ENCODE measurements at places on chromosomes 12 and 14. TPM values are rescaled to one million over a fixed set of nuclear protein-coding genes. Genes with fewer than 3 reads are reported as not detected.
A peak's percentile ranks its signal among the peaks of the same experiment; 100 is the strongest.

- H3K4me3 ChIP-seq = no peak overlapping the region
- no peak overlapping the region for H3K27ac ChIP-seq
- no peak for DNase-seq
- no peaks in the 10 kb centered on the region for H3K4me1 ChIP-seq
- H3K36me3 ChIP-seq = no peaks in the 10 kb centered on the region
Measured at GRCh38 chr12:115438314-115438713, 754.3 kb upstream of the TBX3 start.

DNA sequence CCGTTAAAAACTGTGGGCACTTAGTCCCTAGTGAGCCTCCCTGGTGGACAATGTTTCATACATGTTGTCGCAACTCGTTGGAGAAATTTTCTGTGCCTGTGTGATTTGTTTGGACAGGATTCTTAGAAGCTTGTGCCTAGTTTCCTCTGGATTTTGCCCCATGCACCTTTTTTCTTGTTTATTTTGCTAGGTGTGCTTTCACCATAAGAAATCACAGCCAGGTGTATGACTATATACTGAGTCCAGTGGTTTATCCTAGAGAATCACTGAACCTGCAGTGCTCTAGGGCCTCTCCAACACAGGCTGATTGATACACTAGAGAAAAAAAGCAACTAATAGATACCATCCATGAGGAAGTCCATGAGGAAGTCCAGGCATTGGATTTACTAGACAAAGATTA lies 33.1 kb upstream of the OASL start:
- H3K36me3 ChIP-seq = no peaks in the 10 kb centered on the region
- H3K4me3 ChIP-seq = no peak overlapping the region

- no peaks in the 10 kb centered on the region for H3K36me3 ChIP-seq
- no peak overlapping the region for H3K27ac ChIP-seq
- H3K4me1 ChIP-seq = no peaks in the 10 kb centered on the region
Measured at GRCh38 chr12:3207175-3207574, 130.0 kb downstream of the TSPAN9 start.

- no peak overlapping the region for H3K27ac ChIP-seq
- no peak overlapping the region for H3K4me3 ChIP-seq
- no peaks in the 10 kb centered on the region for H3K36me3 ChIP-seq
- DNase-seq = no peak
- H3K4me1 ChIP-seq = peaks cover 2% of the 10 kb centered on the region
- H3K27me3 ChIP-seq = peaks cover 38% of the 10 kb centered on the region
Measured at GRCh38 chr12:52788192-52788875, 7.6 kb downstream of the KRT3 start.

DNA sequence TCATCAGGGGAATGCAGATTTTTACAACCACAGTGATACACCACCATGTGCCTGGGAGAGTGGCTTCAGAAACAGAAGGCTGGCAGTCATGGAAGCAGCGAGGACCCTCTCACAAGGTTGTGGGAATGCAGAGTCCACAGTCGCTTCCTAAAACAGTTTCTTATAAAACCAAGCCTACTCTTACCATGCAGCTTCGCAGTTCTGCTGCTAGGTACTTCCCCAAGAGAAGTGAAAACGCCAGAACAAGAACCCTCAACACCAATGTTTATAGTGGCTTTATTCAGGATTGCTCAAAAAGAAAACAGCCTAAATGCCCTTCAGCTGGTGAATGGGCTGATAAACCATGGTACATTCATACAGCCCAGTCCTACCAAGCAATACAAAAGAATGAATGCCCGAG lies 87.2 kb downstream of the DDX51 start:
- peaks cover 34% of the 10 kb centered on the region for H3K36me3 ChIP-seq
- no peak overlapping the region for H3K27ac ChIP-seq
- H3K27me3 ChIP-seq = no peaks in the 10 kb centered on the region
- no peak overlapping the region for H3K4me3 ChIP-seq
- DNase-seq = no peak
- H3K4me1 ChIP-seq = no peaks in the 10 kb centered on the region

DNA sequence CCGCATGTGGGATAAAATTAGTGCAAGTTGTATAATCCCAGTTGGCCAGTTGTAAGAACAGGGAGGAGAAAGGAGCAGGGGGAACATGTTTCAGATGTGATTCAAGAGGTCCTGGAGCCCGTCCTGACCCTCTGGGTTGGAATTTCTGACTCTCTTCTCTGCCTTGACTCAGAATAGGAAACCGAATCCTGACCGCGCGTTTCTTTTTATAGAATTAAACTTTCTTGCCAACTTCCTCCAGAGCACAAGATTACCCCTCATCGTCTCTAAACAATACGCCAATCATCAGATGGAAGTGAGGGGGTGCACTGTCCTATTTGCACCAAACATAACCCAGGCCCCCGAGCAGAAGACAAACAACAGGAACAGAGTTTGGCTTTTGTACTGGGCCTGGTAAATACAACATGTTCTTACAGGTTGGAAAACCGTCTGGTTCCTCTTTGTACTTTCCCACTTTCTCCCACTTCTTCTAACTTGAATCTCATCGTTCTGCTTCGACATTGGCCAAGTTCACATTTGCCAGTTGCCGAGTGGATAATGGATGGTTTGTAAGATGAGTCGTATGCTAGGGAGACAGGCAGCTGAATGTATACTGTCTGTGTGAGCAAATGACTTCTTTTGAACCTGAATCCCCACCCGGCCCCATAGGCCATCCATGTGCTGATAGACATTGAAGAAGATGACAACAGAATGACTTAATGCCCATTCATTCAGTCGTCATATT lies 42.6 kb upstream of the MED13L start:
- H3K4me3 ChIP-seq = peak overlapping the region; percentile 47
- H3K4me1 ChIP-seq = peaks cover 48% of the 10 kb centered on the region
- DNase-seq = peak; percentile 32
- peak overlapping the region; percentile 68 for H3K27ac ChIP-seq
- peaks cover 4% of the 10 kb centered on the region for H3K27me3 ChIP-seq

- H3K4me3 ChIP-seq = peak overlapping the region; percentile 21
- no peaks in the 10 kb centered on the region for H3K27me3 ChIP-seq
- peak; percentile 55 for DNase-seq
- H3K4me1 ChIP-seq = peaks cover 13% of the 10 kb centered on the region
Measured at GRCh38 chr12:122646517-122647217, 56.5 kb downstream of the HCAR2 start.

GRCh38 chr12:64192644-64193444 lies 29.3 kb downstream of the KICS2 start:
- no peak overlapping the region for H3K27ac ChIP-seq
- peaks cover 24% of the 10 kb centered on the region for H3K36me3 ChIP-seq
- H3K27me3 ChIP-seq = no peaks in the 10 kb centered on the region
- no peak overlapping the region for H3K4me3 ChIP-seq
- no peak for DNase-seq

GRCh38 chr14:72550513-72550912 lies 343.4 kb downstream of the DPF3 start:
- H3K4me3 ChIP-seq = no peak overlapping the region
- peaks cover 40% of the 10 kb centered on the region for H3K27me3 ChIP-seq

DNA sequence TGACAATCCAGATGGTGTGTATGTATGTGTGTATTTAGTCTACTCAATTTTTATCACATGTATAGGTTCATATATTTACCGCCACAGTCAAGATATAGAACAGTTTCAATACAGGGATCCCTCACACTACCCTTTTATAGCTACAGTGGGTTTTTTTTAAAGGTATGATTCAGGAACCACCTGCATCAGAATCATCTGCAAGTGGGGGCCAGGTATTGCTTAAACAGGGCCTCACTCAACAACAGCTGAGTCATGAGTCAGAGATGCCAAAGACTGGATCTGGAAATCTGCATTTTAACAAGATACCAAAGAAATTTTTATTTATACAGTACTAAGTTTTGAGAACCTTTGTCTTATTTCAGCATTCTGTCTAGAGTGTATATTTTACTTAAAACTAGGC lies 117.6 kb downstream of the SLC35F4 start:
- H3K4me1 ChIP-seq = no peaks in the 10 kb centered on the region
- H3K36me3 ChIP-seq = no peaks in the 10 kb centered on the region
- DNase-seq = no peak
- H3K27me3 ChIP-seq = no peaks in the 10 kb centered on the region
- H3K4me3 ChIP-seq = no peak overlapping the region

DNA sequence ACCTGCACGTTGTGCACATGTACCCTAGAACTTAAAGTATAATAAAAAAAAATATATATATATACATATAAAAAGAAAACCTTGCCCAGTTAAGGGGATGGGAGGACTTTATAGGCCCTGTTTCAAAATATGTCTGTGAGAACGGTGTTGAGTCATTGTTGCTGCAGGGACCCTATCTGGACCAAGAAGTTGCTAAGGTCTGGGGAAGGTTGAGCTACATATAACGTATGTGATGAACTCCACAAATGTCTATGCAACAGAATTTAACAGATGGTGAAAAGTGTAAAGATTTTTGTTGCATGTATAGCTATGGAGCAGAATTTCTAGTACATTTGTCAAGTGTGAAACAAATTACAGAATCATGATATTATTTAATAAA lies 59.7 kb downstream of the TBC1D30 start:
- no peak overlapping the region for H3K27ac ChIP-seq
- H3K27me3 ChIP-seq = peaks cover 3% of the 10 kb centered on the region
- H3K4me1 ChIP-seq = no peaks in the 10 kb centered on the region
- no peaks in the 10 kb centered on the region for H3K36me3 ChIP-seq

DNA sequence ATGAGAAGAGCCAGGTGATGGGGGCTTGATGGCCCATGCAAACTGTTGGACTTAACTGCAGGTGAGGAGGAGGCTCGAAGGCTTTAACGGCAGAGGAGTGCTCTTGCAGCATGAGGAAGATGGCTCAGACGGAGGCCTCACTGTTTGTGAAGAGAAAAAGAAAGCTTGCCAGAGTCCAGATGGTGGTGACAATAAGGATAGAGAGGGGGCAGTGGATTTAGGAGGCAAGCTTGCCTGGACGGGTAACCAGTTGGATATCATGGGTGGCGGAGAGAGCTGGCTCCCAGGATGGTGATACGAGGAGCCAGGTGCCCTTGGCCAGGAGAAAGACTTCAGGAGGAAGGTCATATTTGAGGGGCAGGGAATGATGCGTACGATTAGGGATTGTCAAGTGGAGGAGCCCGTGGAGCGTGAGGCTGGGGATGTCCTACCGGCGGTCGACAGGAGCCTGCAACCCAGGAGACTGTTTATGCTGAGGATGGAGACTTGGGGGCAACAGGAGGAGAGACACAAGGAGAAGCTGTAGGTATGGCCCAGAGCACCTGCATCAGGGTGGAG lies 71.8 kb downstream of the CACNA1C start:
- H3K36me3 ChIP-seq = no peaks in the 10 kb centered on the region
- no peak for DNase-seq
- no peaks in the 10 kb centered on the region for H3K4me1 ChIP-seq
- H3K4me3 ChIP-seq = no peak overlapping the region
- H3K27ac ChIP-seq = no peak overlapping the region
- H3K27me3 ChIP-seq = no peaks in the 10 kb centered on the region

DNA sequence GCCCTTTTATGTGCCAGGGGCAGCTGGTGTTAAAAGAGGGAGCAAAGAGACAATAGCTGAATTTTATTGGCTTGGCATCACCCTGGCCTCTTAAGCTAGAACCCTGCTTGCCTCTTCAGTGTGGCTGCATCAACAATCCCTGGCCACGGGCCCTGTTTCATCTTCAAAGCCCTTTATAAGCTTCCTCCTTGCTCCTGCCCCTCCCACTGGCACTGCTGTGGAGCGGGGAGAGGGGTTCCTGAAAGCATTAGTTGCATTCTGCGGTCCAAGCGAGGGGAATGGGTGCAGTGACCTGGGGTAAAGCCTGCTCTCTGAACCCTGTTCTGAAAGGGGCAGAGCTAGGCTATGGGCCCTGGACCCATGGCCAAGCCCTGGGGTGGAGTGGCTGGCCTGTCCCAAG lies 220 bp upstream of the KRT83 start:
- peaks cover 28% of the 10 kb centered on the region for H3K27me3 ChIP-seq
- no peaks in the 10 kb centered on the region for H3K4me1 ChIP-seq
- H3K27ac ChIP-seq = no peak overlapping the region
- DNase-seq = no peak
- H3K36me3 ChIP-seq = no peaks in the 10 kb centered on the region

- H3K4me3 ChIP-seq = no peak overlapping the region
- DNase-seq = no peak
- H3K27ac ChIP-seq = no peak overlapping the region
- no peaks in the 10 kb centered on the region for H3K36me3 ChIP-seq
- no peaks in the 10 kb centered on the region for H3K27me3 ChIP-seq
Measured at GRCh38 chr12:119176267-119177055, 2.3 kb upstream of the HSPB8 start.

GRCh38 chr12:49334226-49334625 lies 2.8 kb downstream of the C1QL4 start:
- H3K4me1 ChIP-seq = peaks cover 34% of the 10 kb centered on the region
- peaks cover 65% of the 10 kb centered on the region for H3K27me3 ChIP-seq
- no peak overlapping the region for H3K4me3 ChIP-seq
- H3K36me3 ChIP-seq = peaks cover 30% of the 10 kb centered on the region

DNA sequence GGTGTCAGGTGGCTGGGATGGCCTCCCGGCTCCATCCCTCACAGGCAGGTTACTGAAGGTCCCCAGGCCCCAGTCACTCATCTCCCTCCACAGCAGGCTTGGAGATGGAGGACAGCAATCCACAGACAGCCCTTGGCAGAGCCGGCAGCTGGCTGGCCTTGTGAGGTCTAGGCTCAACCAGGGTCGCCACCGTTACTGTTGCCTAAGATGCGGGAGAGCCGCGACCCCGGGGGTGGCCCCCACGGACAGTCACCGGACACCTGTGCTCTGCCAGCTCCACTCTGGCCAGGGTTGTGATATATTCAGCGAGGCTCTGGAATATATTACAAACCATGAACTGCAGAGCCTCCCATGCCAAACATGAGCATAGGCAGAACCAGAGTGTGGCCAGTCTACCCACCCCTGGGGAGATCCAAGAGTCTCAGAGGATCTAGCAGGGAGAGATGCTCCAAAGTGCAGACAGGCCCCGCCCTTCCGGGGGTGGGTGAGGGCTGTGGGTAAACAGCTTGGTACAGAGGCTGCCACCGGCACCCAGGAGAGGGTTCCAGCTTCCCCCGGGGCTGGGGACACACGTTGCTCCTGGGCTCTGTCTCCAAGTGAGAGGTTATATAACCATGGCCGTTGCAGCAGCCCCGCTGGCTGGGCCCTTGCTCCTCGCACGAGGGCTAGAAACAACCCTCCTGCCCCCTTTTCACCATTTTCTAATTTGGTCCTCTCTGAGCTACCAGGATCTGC lies 55.9 kb upstream of the DIO3 start:
- H3K27me3 ChIP-seq = no peaks in the 10 kb centered on the region
- no peaks in the 10 kb centered on the region for H3K4me1 ChIP-seq
- H3K36me3 ChIP-seq = no peaks in the 10 kb centered on the region

Gene KLRB1
- 3.1 TPM for total RNA-seq

Gene GLIPR1L2
- 0.75 TPM for total RNA-seq

Gene DEGS2
- total RNA-seq = 0.23 TPM

Gene ADAMTS20
- total RNA-seq = not detected

Gene FGF23
- total RNA-seq = not detected

Gene FLVCR2
- 6.2 TPM for total RNA-seq

Gene C3AR1
- 5.4 TPM for total RNA-seq
